Epithelial cell of umbilical artery (primary cell): ENCODE measurements at places on chromosomes 5 and 9. TPM values are rescaled to one million over a fixed set of nuclear protein-coding genes. Genes with fewer than 3 reads are reported as not detected.

Gene SHC3
- total RNA-seq = 1.4 and 1.9 TPM in 2 replicates

Gene TAF11L5
- not detected in 2 replicates for total RNA-seq

Gene MPDZ
- 61.7 and 77.7 TPM in 2 replicates for total RNA-seq

Gene SHOC1
- 0.15 TPM in 1 of 2 replicates, not detected in the other for total RNA-seq

Gene PCDHGA2
- 0.46 and 0.65 TPM in 2 replicates for total RNA-seq

Gene CDC25C
- total RNA-seq = 9.0 and 9.4 TPM in 2 replicates

Gene HSD17B3
- total RNA-seq = not detected in 2 replicates

Gene OR1J2
- total RNA-seq = not detected in 2 replicates

Gene FAM151B
- total RNA-seq = 2.9 and 3.3 TPM in 2 replicates

Gene FRMPD1
- not detected in 2 replicates for total RNA-seq

Gene FGFR4
- total RNA-seq = 1.3 and 3.3 TPM in 2 replicates

Gene TRIM7
- 14.3 and 14.6 TPM in 2 replicates for total RNA-seq

Gene PHF24
- not detected in 2 replicates for total RNA-seq

Gene TAS2R1
- total RNA-seq = not detected in 2 replicates

Gene IFNA2
- total RNA-seq = not detected in 2 replicates

Gene TSLP
- total RNA-seq = under 0.01 and 0.61 TPM in 2 replicates

Gene ZFR
- total RNA-seq = 66.3 and 72.5 TPM in 2 replicates

Gene CFAP157
- total RNA-seq = not detected in 2 replicates

Gene PSAT1
- 31.2 and 114 TPM in 2 replicates for total RNA-seq

Gene SLCO6A1
- not detected in 2 replicates for total RNA-seq

Gene GRM6
- not detected in 2 replicates for total RNA-seq

Gene CDK5RAP2
- total RNA-seq = 17.5 and 18.1 TPM in 2 replicates

Gene KIF4B
- 0.30 and 0.32 TPM in 2 replicates for total RNA-seq

Gene ASPN
- total RNA-seq = not detected in 2 replicates

Gene DMRT2
- total RNA-seq = not detected in 2 replicates

Gene FAM174A
- 27.0 and 35.9 TPM in 2 replicates for total RNA-seq

Gene PCA3
- total RNA-seq = under 0.01 and 0.30 TPM in 2 replicates

Gene TMEM245
- 35.7 and 56.4 TPM in 2 replicates for total RNA-seq

Gene PIP5KL1
- 0.65 and 0.91 TPM in 2 replicates for total RNA-seq

Gene RETREG1
- under 0.01 and 0.15 TPM in 2 replicates for total RNA-seq

Gene ROPN1L
- total RNA-seq = 0.30 and 0.32 TPM in 2 replicates

Gene FYB1
- 0.65 TPM in 1 of 2 replicates, not detected in the other for total RNA-seq

Gene GKAP1
- 0.65 and 2.1 TPM in 2 replicates for total RNA-seq

Gene FGD3
- total RNA-seq = not detected in 2 replicates

Gene SCGB3A2
- not detected in 2 replicates for total RNA-seq

Gene BTNL8
- total RNA-seq = not detected in 2 replicates

Gene CCDC112
- 6.7 and 10.1 TPM in 2 replicates for total RNA-seq

Gene PCAT7
- not detected in 2 replicates for total RNA-seq

Gene ZNF608
- 3.2 and 12.2 TPM in 2 replicates for total RNA-seq

Gene G3BP1
- 233 and 716 TPM in 2 replicates for total RNA-seq

Gene PCDHGB7
- total RNA-seq = 2.9 and 3.3 TPM in 2 replicates

Gene CDO1
- 1.1 and 1.9 TPM in 2 replicates for total RNA-seq

Gene OMD
- total RNA-seq = not detected in 2 replicates

Gene CDH9
- total RNA-seq = not detected in 2 replicates

Gene ITK
- total RNA-seq = not detected in 2 replicates

Gene SURF1
- 31.9 and 43.9 TPM in 2 replicates for total RNA-seq

Gene ESM1
- 284 and 566 TPM in 2 replicates for total RNA-seq

Gene CKS2
- total RNA-seq = 198 and 319 TPM in 2 replicates

Gene PCDHGA4
- 1.7 and 1.9 TPM in 2 replicates for total RNA-seq

Gene PRRX2
- total RNA-seq = under 0.01 TPM in 1 of 2 replicates, not detected in the other

Gene PCDHB10
- total RNA-seq = 0.30 and 0.32 TPM in 2 replicates

Gene PCDHGB6
- total RNA-seq = 0.97 and 1.1 TPM in 2 replicates
